ENCODE measurements at places on chromosomes 11 and 22.

DNA sequence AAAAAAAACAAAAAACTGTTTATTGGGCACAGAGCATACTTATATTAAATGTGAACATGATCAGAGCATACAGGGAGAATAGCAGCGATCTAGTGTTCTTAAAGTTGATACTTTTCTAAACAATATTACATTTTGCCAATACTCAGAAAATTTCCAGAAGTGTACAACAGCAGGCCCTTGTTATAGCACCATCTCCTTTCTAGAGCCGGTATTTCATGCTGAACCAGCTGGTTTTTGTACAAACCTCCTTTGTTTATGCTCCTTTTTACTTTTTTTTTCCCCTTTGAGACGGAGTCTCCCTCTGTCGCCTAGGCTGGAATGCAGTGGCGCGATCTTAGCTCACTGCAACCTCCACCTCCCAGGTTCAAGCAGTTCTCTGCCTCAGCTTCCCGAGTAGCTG lies 90.7 kb downstream of the PPP6R3 start:
- no peak for DNase-seq

DNA sequence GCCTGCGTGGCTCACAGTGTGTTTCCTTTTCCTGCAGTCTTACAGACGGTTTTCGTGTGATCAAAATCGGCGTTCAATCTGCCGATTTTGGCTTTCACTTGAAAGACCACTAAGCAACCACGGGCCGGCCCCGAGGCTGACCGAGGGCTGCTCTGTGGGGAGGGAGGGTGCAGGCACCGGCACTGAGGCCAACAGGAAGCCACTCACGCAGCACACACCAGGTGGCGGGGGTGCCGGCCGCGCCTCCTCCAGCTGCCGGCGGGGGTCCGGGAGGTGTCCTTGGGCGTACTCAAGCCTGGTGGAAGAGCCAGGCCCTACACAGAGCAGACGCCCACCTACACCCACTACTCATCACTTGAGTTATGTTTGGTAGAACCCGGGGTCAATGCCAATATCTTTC lies 14.3 kb downstream of the TOLLIP start:
- no peak for DNase-seq

DNA sequence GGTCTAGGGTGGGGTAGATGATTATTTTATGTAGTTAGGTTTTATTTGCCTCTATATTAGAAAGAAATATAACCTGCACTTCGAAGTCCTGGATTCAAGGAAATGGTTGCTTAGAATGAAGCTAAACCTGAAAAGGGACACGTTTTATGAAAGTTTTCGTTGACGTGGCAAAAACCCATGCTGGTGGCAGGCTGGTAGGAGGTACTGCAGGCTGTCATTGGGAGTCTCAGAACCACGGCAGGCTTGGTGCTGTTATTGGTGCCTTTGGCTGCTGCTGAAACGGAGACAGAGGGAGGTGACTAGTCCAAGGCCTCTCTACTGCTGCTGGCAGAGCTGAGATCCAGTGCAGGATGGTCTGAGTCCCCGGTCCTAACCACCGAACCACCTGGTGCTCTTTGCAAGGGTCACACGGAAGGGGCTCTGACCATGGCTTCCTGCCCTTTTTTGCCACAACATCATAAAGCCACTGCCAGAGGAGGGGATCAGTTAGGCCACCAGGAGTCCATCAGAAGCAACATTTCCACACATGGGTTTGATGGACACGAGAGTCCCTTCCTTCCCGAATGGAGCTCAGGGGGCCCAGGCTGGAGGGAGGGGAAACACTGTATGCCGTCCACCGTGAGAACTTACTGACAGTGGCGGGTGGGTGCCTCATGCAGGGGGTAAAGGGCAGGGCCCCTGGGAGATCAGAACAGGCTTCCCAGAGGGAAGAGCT lies 13.4 kb downstream of the CSF2RB start:
- DNase-seq: no peak

DNA sequence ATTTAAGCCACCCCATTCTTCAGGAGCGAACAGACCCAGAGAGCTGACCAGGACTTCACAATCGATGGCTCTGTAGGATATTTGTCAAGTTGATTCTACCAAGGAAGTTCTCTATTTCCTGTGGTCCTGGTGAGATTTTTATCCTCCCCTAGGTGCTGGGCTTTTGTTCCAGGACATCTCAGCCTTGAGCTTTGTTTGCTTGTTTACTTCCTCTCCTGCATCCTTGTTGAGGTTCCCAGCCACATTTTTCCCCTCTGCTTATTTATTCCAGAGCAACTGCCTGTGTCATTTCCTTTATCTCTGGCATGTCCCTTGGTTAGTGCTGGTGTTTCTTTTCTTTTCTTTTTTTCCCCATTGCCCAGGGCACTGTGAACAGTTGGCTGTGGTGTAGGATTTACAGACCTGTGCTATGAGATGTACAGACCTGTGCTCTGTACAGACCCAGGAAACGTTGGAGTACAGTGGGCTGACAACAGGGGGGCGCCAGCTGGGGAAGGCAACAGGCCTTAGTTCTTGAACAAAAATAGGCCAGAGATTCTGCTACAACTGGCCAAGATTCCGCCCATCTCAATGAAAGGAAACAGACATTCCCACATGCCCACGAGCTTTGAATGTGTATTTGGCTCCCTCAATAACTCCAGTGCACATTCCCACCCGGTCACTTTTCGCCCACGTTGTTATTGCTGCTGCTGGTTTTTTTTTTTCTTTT lies 235.9 kb upstream of the DDI1 start:
- no peak for DNase-seq

DNA sequence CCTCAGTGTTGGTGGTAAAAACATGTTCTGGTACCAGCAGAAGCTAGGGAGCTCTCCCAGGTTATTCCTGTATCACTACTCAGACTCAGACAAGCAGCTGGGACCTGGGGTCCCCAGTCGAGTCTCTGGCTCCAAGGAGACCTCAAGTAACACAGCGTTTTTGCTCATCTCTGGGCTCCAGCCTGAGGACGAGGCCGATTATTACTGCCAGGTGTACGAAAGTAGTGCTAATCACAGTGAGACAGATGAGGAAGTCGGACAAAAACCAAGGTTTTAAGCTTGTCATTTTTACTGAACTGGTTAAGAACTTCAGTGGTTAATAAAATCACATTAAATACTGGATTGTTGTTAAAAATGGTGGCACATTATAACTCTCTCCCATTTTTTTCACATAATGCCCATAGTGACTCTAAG lies 42.6 kb upstream of the VPREB1 start:
- DNase-seq: no peak

DNA sequence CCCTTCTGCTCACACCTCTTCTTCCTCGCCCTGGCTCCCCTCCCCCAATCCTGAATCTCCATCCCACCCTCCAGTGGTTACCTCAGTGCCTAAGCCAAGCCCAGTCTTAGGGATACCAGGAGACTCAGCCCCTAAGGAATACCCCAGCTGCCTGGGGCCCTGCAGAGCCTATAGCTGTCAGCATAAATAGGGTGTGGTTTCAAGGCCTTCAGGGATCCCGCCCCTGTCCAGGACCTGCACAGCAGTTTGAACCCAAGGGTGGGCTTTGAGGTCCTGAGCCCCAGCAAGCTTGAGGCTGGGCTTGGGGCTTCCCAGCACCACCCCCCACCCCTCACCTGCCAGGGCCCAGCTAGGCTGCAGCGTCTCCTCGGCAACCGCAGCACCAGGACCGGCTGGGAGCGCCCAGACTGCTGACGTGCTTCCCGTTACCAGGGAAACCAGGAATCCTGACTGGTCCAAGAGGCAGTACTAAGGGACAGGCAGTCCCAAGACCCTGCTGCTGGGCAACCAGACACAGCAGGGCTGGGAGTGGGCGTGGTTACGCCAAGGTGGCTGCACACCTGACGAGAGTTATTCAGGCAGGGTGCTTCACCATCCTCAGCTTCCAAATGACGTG lies 13.7 kb downstream of the APBB1 start:
- DNase-seq: peak; percentile 36

DNA sequence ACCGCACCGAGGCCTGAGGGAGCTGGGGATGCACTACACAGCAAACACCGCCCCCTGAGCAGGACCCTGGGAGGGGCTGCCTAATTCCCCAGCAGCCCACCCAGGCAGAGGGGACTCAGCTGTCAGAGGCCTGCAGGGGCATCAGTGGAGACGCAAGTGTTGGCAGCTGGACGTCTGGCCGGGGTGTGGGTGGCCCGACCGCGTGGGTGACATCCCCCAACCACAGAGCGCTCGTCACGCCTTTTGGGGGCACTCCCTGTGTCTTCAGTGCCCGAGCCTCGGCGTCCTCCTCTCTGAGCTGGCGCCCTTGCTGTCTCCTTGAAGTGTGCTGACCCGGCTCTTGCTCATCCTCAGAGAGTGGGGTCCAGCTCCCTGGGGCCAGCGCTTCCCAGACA lies 150.2 kb downstream of the BRD1 start:
- no peak for DNase-seq

DNA sequence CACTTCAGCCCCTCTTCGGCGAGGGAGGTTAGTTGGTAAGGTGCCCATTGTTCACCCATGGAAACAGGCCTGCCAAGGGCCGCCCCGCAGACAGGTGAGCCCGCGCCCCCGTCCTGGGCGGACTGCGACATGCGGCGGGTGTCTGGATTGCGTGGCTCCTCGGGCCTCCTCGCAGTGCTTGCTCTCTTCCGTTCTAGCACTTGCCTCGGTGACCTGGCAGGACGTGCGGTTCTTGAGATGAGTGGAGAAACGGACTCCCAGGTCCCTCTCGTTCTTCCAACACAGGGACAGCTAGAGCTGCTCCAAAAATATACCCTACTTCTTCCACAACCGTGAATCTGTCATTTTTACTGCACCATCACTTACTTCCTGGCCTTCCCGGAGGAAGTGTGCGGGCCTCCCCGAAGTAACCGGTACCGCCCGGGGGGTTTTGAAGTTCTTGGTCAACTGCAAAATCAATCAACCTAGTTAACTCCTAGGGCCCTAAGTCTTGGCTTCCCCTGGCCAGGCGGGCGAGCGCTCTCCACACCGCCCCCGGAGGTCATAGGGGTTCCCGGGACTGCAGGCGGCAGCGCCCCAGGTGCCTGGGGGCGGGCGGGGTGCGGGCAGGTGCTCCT lies 745 bp upstream of the ZBTB44 start:
- no peak for DNase-seq

DNA sequence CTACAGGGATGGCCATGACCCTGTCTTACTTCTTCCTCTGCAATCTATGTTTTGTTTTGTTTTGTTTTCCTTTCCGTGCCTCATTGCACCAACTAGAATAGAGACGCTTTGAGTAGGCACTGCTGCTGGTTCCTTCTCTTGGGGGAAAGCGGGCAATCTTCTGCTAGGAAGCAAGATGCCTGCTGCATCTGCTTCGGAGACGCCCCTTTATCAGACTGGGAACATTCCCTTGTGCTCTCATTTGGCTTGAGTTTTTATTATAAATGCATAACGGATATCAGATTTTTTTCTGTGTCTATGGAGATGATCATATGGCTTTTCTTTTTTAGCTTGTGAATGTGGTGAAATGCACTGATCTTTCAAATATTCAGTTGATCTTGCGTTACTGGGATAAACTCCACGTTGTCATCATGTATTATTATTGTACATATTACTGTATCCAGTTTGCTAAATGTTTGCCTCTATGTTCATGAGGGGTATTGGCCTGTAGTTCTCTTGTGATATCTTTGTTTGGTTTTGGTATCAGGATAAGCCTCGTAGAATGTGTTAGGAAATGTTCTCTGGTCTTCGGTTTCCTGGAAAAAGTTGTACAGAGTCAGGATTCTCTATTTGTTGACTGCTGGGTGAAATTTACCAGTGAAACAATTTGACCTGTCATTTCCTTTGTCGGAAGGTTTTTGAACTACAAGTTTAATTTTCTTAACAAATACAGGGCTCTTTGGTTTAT lies 23.4 kb upstream of the KRTAP5-6 start:
- no peak for DNase-seq

GRCh38 chr11:19281041-19281440 lies 40.3 kb upstream of the E2F8 start:
- DNase-seq: no peak

GRCh38 chr22:23526596-23527316 lies 53.3 kb downstream of the IGLL1 start:
- DNase-seq: no peak

DNA sequence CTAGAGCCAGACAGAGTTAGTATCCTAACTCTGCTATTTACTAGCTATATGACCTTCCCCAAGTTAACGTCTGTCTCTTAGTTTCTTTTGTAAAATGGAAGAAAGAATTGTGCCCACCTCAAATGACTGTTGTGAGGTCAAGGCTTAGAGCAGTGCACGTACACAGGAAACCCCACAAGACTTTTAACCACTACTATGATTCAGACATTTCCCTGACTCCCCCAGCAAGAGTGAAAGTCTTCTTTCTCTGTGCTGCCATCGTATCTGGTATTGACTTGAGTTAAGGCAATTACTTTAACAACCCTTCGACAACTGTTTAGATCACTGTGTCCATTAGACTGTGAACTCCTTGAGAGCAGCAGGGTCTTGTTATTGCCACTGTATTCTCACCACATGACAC lies 2.6 kb upstream of the OR52W1 start:
- no peak for DNase-seq

GRCh38 chr11:134728186-134728585 lies 316.1 kb upstream of the B3GAT1 start:
- DNase-seq: no peak

- DNase-seq: no peak
These were observed 535.9 kb downstream of the BRD1 start for GRCh38 chr22:49291781-49292180.

- DNase-seq: no peak
These were observed 14.3 kb upstream of the ANKK1 start for GRCh38 chr11:113373306-113373705.

GRCh38 chr11:67032830-67033551 lies 10.1 kb downstream of the SYT12 start:
- no peak for DNase-seq

GRCh38 chr11:5204787-5205186 lies 4.3 kb upstream of the OR51V1 start:
- DNase-seq: no peak

DNA sequence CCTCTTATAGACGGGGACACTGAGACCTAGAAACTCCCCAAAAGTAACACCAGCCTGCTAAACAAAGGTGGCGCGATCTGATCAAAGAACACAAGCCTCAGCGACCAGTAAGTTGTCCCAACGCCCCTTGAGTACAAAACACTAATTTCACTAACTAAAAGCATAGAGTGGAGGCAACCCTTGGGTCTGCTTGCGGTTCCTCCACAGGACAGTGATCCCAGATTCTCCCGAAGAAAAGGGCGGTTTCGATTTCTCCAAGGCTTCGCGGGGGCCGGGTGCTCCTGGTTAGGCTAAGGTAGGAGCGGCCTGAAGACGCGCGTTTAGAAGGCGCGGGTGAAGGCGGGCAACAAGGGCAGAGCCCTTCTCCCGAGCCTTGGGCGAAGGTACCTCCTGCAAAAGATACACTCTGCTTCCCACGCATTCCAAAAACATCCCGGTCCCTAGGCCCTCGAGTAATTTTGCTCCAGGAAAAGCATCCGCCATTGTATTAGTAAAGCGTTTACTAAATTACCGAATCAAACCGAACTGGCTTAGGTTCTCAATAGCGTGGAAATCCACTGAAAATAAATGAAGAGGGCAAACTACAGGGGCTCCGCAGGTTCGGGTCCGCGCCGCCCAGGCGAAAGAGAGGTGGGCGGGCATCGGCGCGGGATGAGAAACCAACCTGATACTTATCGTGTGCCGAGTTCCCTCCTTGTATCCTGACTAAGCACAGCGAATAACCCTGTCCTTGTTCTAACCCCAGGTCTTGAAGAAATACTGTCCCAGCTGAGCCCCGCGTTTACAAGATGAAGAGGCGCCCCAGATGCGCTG lies 2.0 kb downstream of the WT1 start:
- no peak for DNase-seq
